ENCODE measurements at places on chromosomes 7 and 10. TPM values are rescaled to one million over a fixed set of nuclear protein-coding genes. Genes with fewer than 3 reads are reported as not detected.

Gene SFTPD
- not detected for total RNA-seq

GRCh38 chr7:45644237-45644636 is 70.1 kb downstream of the ADCY1 start:
- DNase-seq: no peak

Gene FOXK1
- 21.2 TPM for total RNA-seq

Gene ITIH5
- total RNA-seq: 1.0 TPM

- DNase-seq: no peak
These were observed 4.6 kb downstream of the PSD start for GRCh38 chr10:102413806-102414561.

- no peak for DNase-seq
These were observed 35.0 kb downstream of the TAS2R41 start for GRCh38 chr7:143512488-143513340.

All from dermis microvascular lymphatic vessel endothelial cell (primary cell).